ENCODE measurements at places on chromosomes 1 and 21. TPM values are rescaled to one million over a fixed set of nuclear protein-coding genes. Genes with fewer than 3 reads are reported as not detected.

DNA sequence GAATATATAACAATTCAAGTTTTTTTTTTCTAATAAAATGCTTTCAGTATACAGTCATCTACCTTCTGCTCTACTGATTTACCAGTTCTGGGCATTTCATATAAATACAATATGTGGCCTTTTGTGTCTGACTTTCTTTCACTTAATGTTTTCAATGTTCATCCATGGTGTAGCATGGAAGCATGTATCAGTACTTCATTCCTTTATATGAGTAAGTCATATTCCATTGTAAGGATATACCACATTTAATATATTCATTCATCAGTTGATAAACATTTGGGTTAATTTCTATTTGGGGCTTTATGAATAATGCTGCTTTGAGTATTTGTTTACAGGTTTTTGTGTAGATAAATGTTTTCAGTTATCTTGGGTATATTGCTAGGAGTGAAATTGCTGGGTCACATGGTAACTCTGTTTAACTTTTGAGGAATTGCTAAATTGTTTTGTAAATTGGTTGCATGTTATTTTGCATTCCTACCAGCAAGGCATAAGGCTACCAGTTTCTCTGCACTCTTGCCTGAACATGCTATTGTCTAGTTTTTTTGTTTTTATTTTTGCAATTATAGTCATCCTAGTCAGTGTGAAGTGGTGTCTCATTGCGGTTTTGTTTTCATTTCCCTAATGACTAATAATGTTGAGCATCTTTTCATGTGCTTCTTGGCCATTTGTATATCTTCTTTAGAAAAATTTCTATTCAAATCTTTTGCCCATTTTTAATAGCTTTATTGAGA is 206.1 kb downstream of the TM2D1 start:
- no peak for DNase-seq
- H3K36me3 ChIP-seq: no peaks in the 10 kb centered on the region
- no peak overlapping the region for H3K4me3 ChIP-seq
- H3K4me1 ChIP-seq: no peaks in the 10 kb centered on the region

GRCh38 chr1:159981351-159982055 is 27.5 kb upstream of the SLAMF9 start:
- H3K36me3 ChIP-seq: peaks cover 5% of the 10 kb centered on the region
- H3K27ac ChIP-seq: no peak overlapping the region
- no peaks in the 10 kb centered on the region for H3K27me3 ChIP-seq
- H3K4me3 ChIP-seq: no peak overlapping the region
- H3K4me1 ChIP-seq: no peaks in the 10 kb centered on the region
- no peak for DNase-seq

The SERPINC1 gene
- total RNA-seq: not detected

The RTCA gene
- total RNA-seq: 31.2 TPM
